ENCODE measurements at places on chromosomes 2 and 18.

- no peak for DNase-seq
Measured at GRCh38 chr2:137020452-137021196, 255.3 kb downstream of the THSD7B start.

- DNase-seq, result no peak
Measured at GRCh38 chr2:218816561-218817011, 15.0 kb downstream of the PRKAG3 start.

DNA sequence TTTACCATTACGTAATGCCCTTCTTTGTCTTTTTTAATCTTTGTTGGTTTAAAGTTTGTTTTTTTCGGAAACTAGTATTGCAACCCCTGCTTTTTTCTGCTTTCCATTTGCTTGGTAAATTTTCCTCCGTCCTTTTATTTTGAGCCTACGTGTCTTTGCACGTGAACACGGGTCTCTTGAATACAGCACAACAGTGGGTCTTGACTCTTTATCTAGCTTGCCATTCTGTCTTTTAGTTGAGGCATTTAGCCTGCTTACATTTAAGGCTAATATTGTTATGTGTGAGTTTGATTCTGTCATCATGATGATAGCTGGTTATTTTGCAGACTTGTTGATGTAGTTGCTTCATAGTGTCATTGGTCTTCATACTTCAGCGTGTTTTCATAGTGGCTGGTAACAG is 37.5 kb upstream of the TTC39C start:
- DNase-seq, result no peak

DNA sequence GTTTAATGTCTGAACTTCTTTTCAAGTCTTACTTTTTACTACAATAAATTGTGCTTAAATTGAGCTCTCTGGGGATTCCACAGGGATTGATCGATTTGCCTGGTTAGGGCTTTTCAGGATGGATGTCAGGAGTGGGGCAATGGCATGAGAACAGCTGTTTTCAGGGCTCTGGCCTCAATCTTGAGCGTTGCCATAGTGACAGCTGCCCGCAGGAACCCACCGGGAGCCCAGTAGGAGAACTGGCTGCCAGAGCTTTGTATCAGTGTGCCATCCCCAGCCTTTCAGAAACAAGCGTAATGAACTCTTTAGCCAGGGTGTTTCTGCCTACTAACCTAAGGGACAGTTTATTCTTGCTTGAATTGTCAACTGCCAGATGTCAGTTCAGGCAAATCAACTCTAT is 93.5 kb downstream of the GALNT3 start:
- DNase-seq, result no peak

- no peak for DNase-seq
Measured at GRCh38 chr2:238790126-238790832, 57.6 kb upstream of the TWIST2 start.

DNA sequence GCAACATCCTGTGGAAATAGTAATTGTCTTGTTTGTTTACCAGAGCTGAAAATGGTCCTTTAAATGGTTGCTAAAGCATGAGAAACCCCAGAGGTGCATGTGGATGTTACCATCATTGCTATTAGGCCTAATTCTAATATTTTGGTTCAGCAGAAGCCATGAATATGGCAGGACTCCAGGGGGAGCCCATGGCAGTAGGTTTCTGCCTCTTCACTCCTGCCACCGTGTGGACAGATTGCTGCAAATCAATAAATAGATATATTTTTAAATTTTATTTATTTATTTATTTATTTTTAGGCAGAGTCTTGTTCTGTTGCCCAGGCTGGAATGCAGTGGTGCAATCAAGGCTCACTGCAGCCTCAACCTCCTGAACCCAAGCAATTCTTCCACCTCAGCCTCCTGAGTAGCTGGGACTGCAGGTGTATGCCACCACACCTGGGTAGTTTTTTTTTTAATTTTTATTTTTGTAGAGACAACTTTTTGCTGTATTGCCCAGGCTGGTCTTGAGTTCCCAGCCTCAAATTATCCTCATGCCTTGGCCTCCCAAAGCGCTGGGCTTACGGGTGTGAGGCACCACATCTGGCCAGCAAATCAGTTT is 54.9 kb upstream of the CAPN13 start:
- peak; percentile 23 for DNase-seq

DNA sequence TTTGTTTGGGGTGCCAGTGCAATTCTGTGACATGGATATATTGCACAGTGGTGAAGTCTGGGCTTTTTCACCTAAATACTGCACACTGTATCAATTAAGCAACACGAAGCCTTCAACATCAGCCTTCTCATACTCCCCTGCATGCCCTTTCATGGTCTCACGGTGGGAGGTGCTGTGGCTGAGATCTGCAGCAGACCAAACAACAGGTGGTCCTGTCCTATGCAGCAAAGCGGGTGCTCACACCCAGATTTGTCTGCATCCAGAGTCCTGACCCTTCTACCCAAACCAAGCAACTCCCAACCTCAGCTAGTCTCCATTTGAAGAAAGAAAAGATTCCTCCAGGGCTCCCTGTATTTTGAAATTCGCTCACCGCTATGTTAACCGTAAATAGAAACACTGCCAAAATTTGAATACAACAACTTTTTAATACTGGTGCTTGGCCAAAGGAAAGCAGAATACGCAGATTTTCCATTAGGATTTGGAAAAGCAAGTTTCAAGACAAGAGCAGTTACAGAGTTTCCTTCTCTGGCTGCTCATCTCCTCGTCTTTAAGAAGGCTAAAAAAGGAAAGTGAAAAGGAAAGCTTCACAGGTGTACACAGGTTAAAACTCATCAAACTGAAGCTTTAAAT is 34.9 kb downstream of the FAM168B start:
- no peak for DNase-seq

DNA sequence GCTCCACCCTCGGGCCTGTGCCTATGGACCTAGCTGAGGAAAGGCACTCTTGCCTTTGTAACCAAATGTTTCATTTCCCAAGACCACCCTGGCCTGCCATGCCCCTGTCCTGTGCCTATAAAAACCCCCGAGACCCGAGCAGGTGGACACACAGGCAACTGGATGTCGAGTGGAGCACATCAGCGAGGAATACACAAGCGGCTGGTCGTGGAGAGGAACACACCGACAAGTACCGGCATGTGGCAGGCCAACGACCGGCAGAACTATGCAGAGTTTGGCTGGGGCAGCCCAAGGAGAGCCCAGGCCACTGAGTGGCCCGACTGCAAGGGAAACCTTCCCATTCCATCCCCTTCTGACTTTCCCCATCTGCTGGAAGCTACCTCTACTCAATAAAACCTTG is 1963.8 kb upstream of the CELF4 start:
- no peak for DNase-seq

All from NCI-H1436 treated with DMSO at 0.1 percent for 48 hours (cell line).